ENCODE measurements at places on chromosomes 2 and 18. TPM values are rescaled to one million over a fixed set of nuclear protein-coding genes. Genes with fewer than 3 reads are reported as not detected.

NUP35 gene
- 16.9 TPM for total RNA-seq

UBXN4 gene
- 116 TPM for total RNA-seq

PTPN4 gene
- 95.9 TPM for total RNA-seq

FN1 gene
- total RNA-seq = 0.44 TPM

DSEL gene
- total RNA-seq = 0.10 TPM

CNTNAP5 gene
- not detected for total RNA-seq

ELOA2 gene
- total RNA-seq = not detected

LINC00305 gene
- not detected for total RNA-seq

SRD5A2 gene
- total RNA-seq = not detected

NXPH2 gene
- total RNA-seq = not detected

- H3K36me3 ChIP-seq = no peaks in the 10 kb centered on the region
- no peak for DNase-seq
- no peaks in the 10 kb centered on the region for H3K27me3 ChIP-seq
- no peak overlapping the region for H3K4me3 ChIP-seq
Observed at GRCh38 chr2:39403311-39403710, 33.8 kb downstream of the MAP4K3 start.

- H3K4me1 ChIP-seq = no peaks in the 10 kb centered on the region
- no peak for DNase-seq
- no peaks in the 10 kb centered on the region for H3K36me3 ChIP-seq
- no peak overlapping the region for H3K27ac ChIP-seq
- H3K27me3 ChIP-seq = no peaks in the 10 kb centered on the region
- no peak overlapping the region for H3K4me3 ChIP-seq
Observed at GRCh38 chr2:171271971-171272436, 111.3 kb upstream of the TLK1 start.

- no peak overlapping the region for H3K27ac ChIP-seq
- peaks cover 13% of the 10 kb centered on the region for H3K27me3 ChIP-seq
- H3K36me3 ChIP-seq = no peaks in the 10 kb centered on the region
- H3K4me1 ChIP-seq = no peaks in the 10 kb centered on the region
- no peak for DNase-seq
Observed at GRCh38 chr2:175805442-175806124, 196.5 kb downstream of the LNPK start.

- H3K27ac ChIP-seq = no peak overlapping the region
- H3K4me3 ChIP-seq = no peak overlapping the region
- H3K4me1 ChIP-seq = peaks cover 9% of the 10 kb centered on the region
- no peak for DNase-seq
- H3K27me3 ChIP-seq = no peaks in the 10 kb centered on the region
- peaks cover 3% of the 10 kb centered on the region for H3K36me3 ChIP-seq
Observed at GRCh38 chr2:217394510-217395351, 534.9 kb upstream of the TNP1 start.

DNA sequence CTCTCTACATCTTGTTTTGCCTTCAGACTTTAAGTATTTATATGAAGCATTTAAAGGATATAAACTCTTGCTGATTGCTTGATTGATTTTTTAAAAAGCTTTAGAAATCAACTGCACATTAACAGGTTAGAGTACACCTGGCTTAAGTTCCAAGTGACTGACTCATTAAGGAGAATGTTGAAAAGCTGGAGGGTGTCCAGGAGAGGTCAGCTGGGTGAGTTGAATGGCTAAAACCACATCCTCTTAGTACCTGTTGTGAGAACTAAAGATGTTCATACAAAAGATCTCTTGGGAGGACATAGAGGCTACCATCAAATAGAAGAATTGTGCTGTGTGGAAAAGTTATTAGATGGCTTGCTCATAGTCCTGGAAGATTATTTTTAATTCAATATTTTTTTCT lies 206.8 kb downstream of the TXNL1 start:
- H3K36me3 ChIP-seq = no peaks in the 10 kb centered on the region
- H3K27ac ChIP-seq = no peak overlapping the region
- H3K4me3 ChIP-seq = no peak overlapping the region
- peaks cover 2% of the 10 kb centered on the region for H3K27me3 ChIP-seq
- no peak for DNase-seq

GRCh38 chr18:59123588-59124369 lies 15.9 kb upstream of the SEC11C start:
- no peaks in the 10 kb centered on the region for H3K36me3 ChIP-seq
- no peak overlapping the region for H3K27ac ChIP-seq
- DNase-seq = no peak
- peaks cover 18% of the 10 kb centered on the region for H3K27me3 ChIP-seq
- H3K4me3 ChIP-seq = no peak overlapping the region

GRCh38 chr2:96112501-96113366 lies 3.6 kb downstream of the ADRA2B start:
- no peak overlapping the region for H3K4me3 ChIP-seq
- peaks cover 13% of the 10 kb centered on the region for H3K4me1 ChIP-seq
- no peaks in the 10 kb centered on the region for H3K36me3 ChIP-seq
- H3K27me3 ChIP-seq = peaks cover 9% of the 10 kb centered on the region

DNA sequence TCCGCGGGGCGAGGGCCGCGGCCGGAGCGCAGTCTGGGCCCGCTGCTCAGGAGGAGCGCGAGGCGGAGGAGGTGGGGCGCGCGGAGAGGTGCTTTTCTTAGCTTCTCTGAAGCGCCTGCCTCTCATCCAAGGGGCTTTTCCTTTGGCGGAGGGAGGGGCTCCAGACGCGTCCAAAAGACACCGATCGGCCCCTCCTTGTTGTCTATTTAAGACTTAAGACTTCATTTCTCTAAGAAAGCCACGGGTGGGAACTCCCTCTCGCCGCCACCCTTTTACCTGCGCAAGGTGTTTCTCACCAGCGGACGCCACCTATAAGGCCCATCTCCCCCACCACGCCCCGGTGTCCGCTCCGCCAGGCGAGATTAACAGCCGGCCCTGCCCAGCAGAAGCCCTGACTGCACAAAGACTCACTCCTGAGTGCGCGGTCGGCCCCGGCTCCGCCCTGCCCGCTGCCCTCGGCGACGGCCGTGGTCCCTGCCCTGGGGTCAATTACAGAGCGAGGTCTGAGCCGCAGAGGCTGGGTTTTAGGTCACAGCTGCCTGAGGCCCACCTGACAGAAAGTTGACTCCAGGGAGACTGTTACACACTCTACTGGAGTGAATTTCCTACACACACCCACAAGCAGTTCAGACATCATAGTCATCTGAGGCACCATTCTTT lies at the start of gene DSC2:
Gene DSC2 (minus strand): TSS at position 397 of the 660 bp plus-strand sequence. CDS start 450 bp downstream, outside the sequence.
- H3K27me3 ChIP-seq = peaks cover 38% of the 10 kb centered on the region
- H3K36me3 ChIP-seq = no peaks in the 10 kb centered on the region
- no peak within 1 kb of the TSS for H3K4me3 ChIP-seq
- no peak within 1 kb of the TSS for H3K27ac ChIP-seq

GRCh38 chr18:7817575-7818230 lies 250.6 kb downstream of the PTPRM start:
- no peak for DNase-seq
- H3K4me1 ChIP-seq = no peaks in the 10 kb centered on the region
- no peaks in the 10 kb centered on the region for H3K36me3 ChIP-seq
- no peaks in the 10 kb centered on the region for H3K27me3 ChIP-seq

GRCh38 chr2:142937347-142937746 lies 59.9 kb downstream of the KYNU start:
- H3K4me3 ChIP-seq = no peak overlapping the region
- H3K36me3 ChIP-seq = no peaks in the 10 kb centered on the region
- no peaks in the 10 kb centered on the region for H3K4me1 ChIP-seq
- H3K27ac ChIP-seq = no peak overlapping the region
- peaks cover 3% of the 10 kb centered on the region for H3K27me3 ChIP-seq
- no peak for DNase-seq

DNA sequence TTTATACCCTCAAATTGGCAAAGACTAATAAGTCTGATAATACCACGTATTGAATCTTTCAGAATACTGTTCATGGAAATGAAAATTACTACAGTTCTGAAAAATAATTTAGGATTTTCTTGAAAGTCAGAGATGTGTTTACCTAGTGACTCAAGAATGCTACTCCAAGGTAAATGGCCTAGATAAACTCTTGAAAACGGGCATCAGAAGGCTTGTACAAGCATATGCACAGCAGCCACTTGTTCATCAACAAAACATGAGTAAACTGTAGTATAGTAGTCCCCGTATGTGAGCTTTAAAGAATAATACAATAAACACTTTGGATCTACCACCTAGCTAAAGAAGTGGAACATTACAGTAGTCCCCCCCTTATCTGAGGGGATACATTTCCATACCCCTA lies 157.5 kb downstream of the THADA start:
- peaks cover 4% of the 10 kb centered on the region for H3K4me1 ChIP-seq
- H3K27me3 ChIP-seq = no peaks in the 10 kb centered on the region
- peaks cover 6% of the 10 kb centered on the region for H3K36me3 ChIP-seq
- H3K4me3 ChIP-seq = no peak overlapping the region
- DNase-seq = no peak

GRCh38 chr2:23221236-23221635 lies 163.7 kb upstream of the KLHL29 start:
- no peaks in the 10 kb centered on the region for H3K27me3 ChIP-seq
- no peaks in the 10 kb centered on the region for H3K36me3 ChIP-seq
- no peak overlapping the region for H3K4me3 ChIP-seq

DNA sequence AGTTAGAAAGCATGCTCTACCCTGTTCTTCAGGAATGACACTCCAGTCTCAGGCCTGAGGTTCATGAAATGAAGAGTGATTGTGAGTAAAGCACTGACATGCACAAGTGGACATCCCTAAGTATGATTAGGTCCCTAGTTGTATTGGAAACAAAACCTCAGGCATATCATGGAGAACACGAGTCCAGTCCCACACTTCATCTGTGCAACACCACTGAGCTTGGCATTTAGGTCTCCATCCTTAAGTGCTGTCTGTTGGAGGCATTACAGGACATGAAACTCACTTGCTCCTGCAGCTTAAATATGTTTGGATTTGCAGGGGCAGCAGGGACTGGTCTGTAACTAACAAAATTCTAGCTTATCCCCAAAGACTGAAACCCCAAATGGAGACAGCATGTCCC lies 250.3 kb upstream of the KLHL29 start:
- H3K36me3 ChIP-seq = no peaks in the 10 kb centered on the region
- H3K27ac ChIP-seq = no peak overlapping the region
- H3K4me3 ChIP-seq = no peak overlapping the region
- no peaks in the 10 kb centered on the region for H3K4me1 ChIP-seq
- H3K27me3 ChIP-seq = no peaks in the 10 kb centered on the region

- no peaks in the 10 kb centered on the region for H3K36me3 ChIP-seq
- no peak overlapping the region for H3K27ac ChIP-seq
- DNase-seq = no peak
Observed at GRCh38 chr18:45073556-45073955, 392.9 kb downstream of the SETBP1 start.

DNA sequence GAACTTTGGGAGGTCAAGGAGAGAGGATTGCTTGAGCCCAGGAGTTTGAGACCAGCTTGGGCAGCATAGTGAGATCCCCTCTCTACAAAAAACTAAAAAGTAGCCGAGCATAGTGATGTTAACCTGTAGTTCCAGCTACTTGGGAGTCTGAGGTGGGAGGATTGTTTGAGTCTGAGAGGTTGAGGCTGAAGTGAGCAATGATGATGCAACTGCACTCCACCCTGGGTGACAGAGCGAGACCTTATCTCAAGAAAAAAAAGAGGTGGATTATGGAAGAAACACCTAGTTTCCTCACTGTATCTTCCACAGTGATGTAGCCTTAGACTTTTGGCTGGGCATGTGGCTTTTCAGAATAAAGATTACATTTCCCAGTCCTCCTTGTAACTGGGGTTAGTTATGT lies 237.2 kb upstream of the SPRED2 start:
- H3K4me3 ChIP-seq = no peak overlapping the region
- peak overlapping the region; percentile 34 for H3K27ac ChIP-seq
- peaks cover 7% of the 10 kb centered on the region for H3K4me1 ChIP-seq
- DNase-seq = no peak

- DNase-seq = no peak
- no peaks in the 10 kb centered on the region for H3K27me3 ChIP-seq
- no peak overlapping the region for H3K4me3 ChIP-seq
- no peak overlapping the region for H3K27ac ChIP-seq
Observed at GRCh38 chr2:181862583-181863281, 28.8 kb upstream of the ITPRID2 start.

- no peaks in the 10 kb centered on the region for H3K4me1 ChIP-seq
- no peak overlapping the region for H3K4me3 ChIP-seq
- H3K27me3 ChIP-seq = peaks cover under 1% of the 10 kb centered on the region
Observed at GRCh38 chr2:16520891-16521290, 144.7 kb downstream of the CYRIA start.

- DNase-seq = no peak
- no peaks in the 10 kb centered on the region for H3K36me3 ChIP-seq
- no peak overlapping the region for H3K27ac ChIP-seq
- peaks cover 16% of the 10 kb centered on the region for H3K27me3 ChIP-seq
Observed at GRCh38 chr2:224208007-224208406, 168.9 kb upstream of the SERPINE2 start.

- H3K4me1 ChIP-seq = peaks cover 6% of the 10 kb centered on the region
- no peaks in the 10 kb centered on the region for H3K36me3 ChIP-seq
- H3K27me3 ChIP-seq = peaks cover 3% of the 10 kb centered on the region
- no peak overlapping the region for H3K27ac ChIP-seq
- DNase-seq = no peak
Observed at GRCh38 chr2:85806358-85807118, 52.7 kb downstream of the ATOH8 start.

GRCh38 chr2:226064932-226065570 lies 665.5 kb downstream of the NYAP2 start:
- H3K4me3 ChIP-seq = no peak overlapping the region
- H3K4me1 ChIP-seq = no peaks in the 10 kb centered on the region
- H3K27me3 ChIP-seq = no peaks in the 10 kb centered on the region
- DNase-seq = no peak

- peaks cover 11% of the 10 kb centered on the region for H3K4me1 ChIP-seq
- no peak overlapping the region for H3K4me3 ChIP-seq
- no peak for DNase-seq
- H3K27me3 ChIP-seq = no peaks in the 10 kb centered on the region
Observed at GRCh38 chr2:170968205-170969003, 39.4 kb downstream of the GORASP2 start.

DNA sequence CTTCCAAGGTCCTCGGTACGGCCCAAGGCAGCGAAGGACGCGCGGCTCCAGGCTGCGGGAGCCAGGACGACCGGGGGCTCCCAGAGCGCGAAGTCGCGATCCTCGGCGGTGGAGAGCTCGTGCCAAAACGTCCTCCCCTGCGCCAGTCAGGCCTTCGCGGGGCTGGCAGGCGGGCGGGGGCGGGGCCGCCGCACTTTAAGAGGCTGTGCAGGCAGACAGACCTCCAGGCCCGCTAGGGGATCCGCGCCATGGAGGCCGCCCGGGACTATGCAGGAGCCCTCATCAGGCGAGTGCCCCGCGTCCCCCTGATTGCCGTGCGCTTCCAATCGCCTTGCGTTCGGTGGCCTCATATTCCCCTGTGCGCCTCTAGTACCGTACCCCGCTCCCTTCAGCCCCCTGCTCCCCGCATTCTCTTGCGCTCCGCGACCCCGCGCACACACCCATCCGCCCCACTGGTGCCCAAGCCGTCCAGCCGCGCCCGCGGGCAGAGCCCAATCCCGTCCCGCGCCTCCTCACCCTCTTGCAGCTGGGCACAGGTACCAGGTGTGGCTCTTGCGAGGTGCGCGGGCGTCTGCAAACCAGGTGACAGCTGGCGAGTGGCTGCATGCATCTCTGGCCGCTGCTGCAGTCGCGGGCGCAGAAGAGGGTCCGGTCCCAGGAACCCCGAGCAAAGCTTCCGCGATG lies at the start of gene CIDEA:
Gene CIDEA (plus strand): TSS at position 226 of the 684 bp plus-strand sequence. CDS start 23 bp downstream, at position 249.
- H3K36me3 ChIP-seq = no peaks in the 10 kb centered on the region
- no peak for DNase-seq
- peaks cover 61% of the 10 kb centered on the region for H3K27me3 ChIP-seq
- no peak within 1 kb of the TSS for H3K27ac ChIP-seq
- H3K4me3 ChIP-seq = no peak within 1 kb of the TSS
- no peaks in the 10 kb centered on the region for H3K4me1 ChIP-seq

- H3K36me3 ChIP-seq = no peaks in the 10 kb centered on the region
- peaks cover 59% of the 10 kb centered on the region for H3K27me3 ChIP-seq
- H3K4me3 ChIP-seq = no peak overlapping the region
- no peak overlapping the region for H3K27ac ChIP-seq
- DNase-seq = no peak
- peaks cover 1% of the 10 kb centered on the region for H3K4me1 ChIP-seq
Observed at GRCh38 chr2:20672201-20672951, 5.4 kb downstream of the GDF7 start.
